Transverse colon (tissue), 4 donors: ENCODE measurements at places on chromosomes 2 and 18.

- peak; percentile 17 for DNase-seq
Measured at GRCh38 chr2:157785200-157785599, 90.9 kb downstream of the ACVR1 start.

- DNase-seq: no peak
Measured at GRCh38 chr18:8991155-8991554, 111.3 kb upstream of the NDUFV2 start.

DNA sequence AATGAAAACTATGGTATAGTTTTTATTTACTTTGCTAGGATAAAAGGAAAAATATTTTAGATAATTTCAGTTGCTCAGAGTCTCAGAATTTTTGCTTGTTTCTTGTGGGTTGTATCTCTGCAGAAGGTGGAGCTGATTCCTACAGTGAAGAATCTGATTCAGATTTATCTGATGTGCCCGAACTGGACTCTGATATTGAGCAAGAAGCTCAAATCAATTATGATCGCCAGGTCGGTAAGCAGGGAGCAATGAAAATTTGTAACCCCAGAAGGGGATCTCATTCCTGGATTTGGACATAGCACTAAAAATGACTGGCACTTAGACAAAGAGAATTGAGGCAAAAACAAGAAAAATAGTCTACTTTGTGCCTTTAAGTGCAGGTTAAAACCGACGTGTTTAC, 140.2 kb downstream of the EML6 start:
- no peak for DNase-seq

- peak; percentile 17 for DNase-seq
Measured at GRCh38 chr2:191696001-191696400, 18.1 kb downstream of the NABP1 start.

- peak; percentile 81 for DNase-seq
Measured at GRCh38 chr2:156399950-156400705, 36.1 kb upstream of the GPD2 start.

- DNase-seq: no peak
Measured at GRCh38 chr2:105510761-105511528, 112.1 kb upstream of the FHL2 start.

DNA sequence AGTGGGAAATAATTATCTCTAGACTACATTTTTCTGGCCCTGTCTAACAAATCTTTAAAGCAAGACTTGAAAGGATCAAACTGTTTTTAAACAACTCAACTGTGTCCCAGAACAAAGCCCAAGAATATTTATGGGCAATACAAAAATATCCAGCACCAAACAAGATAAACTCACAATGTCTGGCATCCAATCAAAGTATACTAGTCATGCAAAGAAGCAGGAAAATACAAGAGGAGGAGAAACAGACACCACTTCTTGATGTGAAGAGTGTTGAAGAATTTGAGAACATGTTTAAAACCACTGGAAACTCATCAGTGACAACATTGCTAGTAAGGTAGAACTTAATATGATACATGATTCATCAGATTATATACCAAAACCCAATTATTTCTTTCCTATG, 66.1 kb upstream of the CDC42EP3 start:
- DNase-seq: no peak

- DNase-seq: no peak
Measured at GRCh38 chr2:6474161-6475140, 391.3 kb downstream of the CMPK2 start.

- no peak for DNase-seq
Measured at GRCh38 chr2:38527338-38528007, 75.3 kb downstream of the HNRNPLL start.

DNA sequence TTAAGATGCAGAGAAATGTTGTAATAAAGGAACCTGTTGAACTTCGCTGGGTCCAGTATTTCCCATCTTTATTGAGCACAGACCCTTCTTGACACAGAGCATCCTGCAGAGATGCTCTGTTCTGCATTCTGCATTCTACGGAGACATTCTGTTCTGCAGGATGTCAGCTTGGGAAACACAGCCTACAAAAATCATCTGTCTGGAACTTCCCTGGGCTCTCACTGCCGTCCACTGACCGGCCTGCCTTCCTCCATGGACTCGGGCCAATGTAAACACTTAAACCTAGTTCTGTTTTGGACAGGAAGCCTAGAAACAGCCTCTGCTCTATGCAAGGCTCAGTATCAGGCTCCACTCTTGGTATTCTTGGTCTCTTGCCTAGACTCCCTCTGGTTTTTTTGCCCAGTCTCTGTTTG, 90.0 kb upstream of the PPP1CB start:
- DNase-seq: peak; percentile 75

DNA sequence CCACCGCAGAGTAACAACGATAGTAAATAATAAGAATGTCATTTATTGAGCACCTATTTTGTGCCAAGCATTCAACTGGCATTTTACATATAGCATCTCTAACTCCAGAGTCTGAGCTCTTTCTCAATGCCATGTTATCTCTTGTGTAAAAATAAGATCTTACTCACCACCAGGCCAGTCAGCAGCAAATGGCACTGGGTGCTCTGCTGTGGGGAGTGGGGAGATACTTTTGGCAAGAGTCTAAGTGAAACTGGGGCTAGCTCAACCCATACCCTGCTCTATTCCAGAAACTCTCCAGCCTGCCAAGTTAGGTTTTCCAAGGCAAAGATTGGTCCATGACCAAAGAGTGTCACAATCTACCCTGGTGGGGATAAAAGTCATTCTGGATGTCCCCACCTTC, 5.0 kb upstream of the SLC4A3 start:
- no peak for DNase-seq

GRCh38 chr18:9760641-9761040, 52.5 kb downstream of the RAB31 start:
- DNase-seq: no peak

DNA sequence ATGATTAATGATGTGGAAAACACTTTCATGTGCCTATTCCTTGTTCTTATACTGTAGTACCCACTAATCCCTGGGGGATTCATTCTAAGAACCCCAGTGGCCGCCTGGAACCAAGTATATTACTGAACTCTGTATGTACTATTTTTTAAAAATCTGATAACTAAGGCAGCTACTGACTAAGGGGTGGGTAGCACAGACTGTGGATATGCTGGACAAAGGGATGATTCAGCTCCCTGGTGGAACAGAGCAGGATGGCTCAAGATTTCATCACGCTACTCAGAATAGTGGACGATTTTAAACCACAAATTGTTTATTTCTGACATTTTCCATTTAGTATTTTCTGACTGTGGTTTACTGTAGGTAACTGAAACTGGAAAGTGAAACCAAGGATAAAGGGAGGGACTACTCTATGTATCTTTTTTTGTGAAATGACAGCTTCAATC, 41.8 kb upstream of the CDC42EP3 start:
- DNase-seq: no peak
